Stimulated activated CD8-positive, alpha-beta memory T cell treated with anti-CD3 and anti-CD28 coated beads, Interleukin-2, amount 100 ng/mL, for 1 hour (primary cell): ENCODE measurements at places on chromosomes 1 and 21.

DNA sequence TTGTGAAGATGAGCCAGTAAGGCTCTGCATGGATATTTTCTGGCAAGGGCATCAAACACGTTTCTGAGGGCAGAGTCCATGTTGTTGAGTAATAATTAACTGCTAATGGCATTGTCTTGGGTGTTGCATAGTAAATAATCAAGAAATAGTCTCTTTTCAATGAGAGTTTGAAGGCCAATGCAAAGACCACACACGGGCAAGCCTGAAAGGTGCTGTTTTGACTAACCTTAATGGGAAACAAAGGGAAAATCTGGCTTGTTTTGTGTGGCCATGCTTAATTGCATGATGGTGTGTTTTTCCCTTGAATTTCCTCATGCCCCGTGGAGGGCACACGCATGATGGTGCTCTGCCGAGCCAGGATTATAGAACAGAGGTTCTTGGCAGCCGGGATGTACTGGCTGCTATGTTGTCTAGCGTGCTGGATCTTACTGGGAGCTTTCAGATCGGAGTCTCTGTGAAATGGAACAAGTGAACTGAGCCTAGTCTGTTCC, 127.6 kb downstream of the NOS1AP start:
- no peak for DNase-seq

GRCh38 chr1:48405400-48405799, 66.6 kb downstream of the SPATA6 start:
- DNase-seq, result no peak

GRCh38 chr1:36330940-36331339, 7.5 kb upstream of the EVA1B start:
- DNase-seq, result no peak

GRCh38 chr1:30738040-30738714, 14.8 kb upstream of the MATN1 start:
- DNase-seq, result no peak

GRCh38 chr1:119742202-119742601, 26.5 kb downstream of the HMGCS2 start:
- DNase-seq, result no peak

DNA sequence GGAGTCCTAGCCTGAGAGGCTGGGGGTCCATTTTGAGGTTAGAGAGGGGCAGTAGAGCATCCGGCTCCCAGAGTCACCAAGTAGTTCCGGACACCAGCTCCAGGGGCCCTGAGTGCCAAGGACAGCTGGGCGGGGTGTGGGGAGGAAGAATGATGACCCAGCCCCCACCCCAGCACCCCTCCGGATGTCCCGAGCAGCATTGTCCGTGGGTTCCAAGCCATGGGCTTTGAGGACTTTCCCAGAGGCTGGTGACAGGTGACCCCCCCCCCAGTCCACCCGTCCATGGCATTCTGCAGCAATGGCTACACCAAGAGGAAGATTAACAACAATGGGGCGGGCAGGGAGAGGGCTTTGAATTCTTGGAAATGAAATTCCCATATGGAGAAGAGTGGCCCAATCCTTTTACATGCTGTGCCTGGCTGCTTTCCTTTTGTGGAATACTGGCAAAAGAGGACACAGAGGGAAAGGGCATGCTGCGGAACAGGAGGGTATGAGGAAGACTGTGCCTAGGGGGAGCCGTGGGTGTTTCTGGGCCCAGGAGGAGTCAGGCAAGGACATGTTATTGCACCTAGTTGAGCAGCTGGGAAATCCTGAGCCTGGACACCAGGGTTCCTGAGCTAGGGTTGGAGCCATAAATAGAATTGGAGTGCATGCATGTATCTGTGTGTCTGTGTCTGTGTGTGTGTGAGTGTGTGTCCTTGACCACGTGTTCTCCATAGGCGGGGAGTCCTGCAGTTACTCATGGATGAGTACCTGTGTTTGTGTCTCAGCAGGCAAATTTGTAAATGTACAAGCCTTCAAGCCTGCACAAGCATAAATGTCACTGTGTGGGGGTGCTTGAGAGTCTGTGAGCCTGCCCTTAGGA, 956 bp downstream of the ATP1A2 start:
- DNase-seq, result no peak

DNA sequence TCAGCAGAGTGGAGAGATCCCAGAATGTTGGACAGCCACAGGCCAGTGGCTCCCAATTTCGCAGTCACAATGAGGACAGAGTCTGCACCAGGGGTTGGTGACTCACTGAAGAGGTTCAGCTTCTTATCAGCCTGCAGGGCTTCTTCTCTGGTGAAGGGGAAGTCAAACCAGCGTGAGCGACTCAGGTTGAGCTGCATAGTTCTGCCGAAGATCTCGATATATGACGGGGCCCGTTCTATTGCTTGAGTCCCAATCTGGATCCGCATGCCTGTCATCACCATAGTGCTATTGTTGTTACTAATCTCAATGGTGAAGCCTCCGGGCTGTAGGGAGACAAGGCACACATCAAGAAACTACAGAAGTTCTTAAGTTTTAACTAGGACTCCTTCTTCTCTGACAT, 58.5 kb downstream of the UBR4 start:
- no peak for DNase-seq

GRCh38 chr1:58885998-58886397, 102.2 kb upstream of the JUN start:
- DNase-seq, result no peak

GRCh38 chr1:91900562-91900961, 14.6 kb upstream of the TGFBR3 start:
- no peak for DNase-seq

DNA sequence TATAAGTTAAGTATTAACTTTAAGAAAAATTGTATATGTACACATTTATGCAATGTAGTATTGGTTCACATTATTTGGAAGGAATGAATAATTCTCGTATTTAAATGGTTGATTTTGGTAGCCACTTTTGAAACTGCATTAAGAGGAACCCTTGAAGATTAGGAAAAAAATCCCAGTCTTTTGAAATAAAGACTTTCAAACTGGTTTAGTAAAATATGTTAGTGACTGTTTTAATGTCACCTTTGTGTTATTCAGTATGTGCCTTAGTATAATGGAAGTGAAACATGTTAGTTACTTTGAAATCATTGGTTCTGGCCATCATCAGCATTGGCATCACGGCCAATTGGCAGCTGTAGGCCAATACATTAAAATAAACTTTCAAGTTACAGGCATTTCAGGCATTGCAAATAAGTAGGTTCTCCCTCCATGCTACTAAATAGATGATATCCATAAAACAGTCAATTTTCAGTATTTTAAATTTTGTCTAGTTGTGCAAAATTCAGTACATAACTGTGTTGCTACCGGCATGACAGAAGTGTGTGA, 4.4 kb downstream of the MIER1 start:
- DNase-seq, result no peak

DNA sequence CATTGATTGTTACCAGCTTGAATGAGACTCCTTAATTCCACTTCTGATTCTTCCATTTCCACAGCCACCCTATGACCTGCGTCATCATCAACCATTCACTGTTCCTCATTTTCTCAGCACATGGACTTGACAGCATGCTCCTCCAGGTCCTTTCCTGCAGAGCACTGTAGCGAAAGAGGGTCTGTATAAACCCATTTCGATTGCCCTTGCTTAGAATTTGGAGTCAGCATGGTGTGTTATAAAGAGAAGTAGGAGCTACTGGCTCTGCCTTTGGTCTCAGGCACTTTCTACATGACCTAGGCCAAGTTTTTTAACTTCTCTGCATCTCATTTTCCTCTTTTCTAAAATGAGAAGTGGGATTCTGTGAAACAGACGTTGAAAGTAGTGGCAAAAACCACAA, 133.8 kb downstream of the AK5 start:
- DNase-seq, result no peak

GRCh38 chr1:172588296-172589291, 55.6 kb downstream of the SUCO start:
- no peak for DNase-seq

- DNase-seq, result no peak
Observed at GRCh38 chr1:213982289-213982671, 5.5 kb upstream of the PROX1 start.

DNA sequence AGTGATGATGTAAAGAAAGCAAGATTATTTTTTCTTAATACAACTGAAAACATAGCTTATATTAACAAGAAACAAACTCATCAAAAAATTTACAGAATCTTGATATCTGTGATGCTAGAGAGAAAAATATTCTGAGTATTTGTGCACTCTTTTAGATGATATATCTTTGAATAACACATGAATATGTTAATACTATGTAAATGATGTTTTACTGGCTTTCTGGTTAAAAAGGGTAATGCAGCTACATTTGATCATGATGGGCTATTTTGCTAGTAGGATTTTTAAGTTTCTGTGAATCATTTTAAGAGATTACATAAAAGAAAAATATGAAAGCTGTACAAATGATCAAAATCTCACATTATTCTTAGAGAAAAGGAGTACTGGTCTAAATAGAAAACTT, 114.5 kb downstream of the GRIK1 start:
- DNase-seq, result no peak

GRCh38 chr1:31228986-31229385, 10.7 kb downstream of the NKAIN1 start:
- DNase-seq, result no peak

DNA sequence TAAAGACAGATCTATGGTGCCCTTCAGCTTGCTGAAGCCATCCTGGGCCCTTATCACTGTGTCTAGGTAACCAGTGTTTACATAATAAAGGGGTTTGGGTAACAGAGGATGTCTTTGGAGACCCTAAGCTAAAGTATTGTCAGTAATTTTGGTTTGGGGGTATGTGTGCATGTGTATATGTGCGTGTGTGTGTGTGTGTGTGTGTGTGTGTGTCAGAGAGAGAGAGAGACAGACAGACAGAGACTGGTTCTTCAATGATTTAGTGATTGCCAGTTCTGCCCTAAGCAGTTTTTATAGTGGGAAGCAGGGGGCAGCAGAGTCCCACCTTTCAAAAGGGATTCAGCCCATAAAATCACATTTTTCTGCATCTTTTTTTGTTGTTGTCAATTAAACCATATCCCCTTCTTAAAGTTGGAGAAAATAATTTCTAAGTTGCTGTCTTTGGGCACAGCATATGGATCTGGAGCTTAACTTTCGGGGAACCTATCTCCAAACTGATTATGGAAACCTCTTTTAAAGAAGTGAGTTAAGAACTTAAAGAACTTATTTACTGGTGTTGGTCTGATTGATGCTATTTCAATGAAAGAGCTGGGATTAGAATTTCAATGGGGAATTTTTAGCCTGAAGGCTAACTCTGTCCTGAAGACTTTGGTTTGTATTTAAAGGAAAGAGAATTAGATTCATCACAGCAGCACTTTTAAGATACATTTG, 51.1 kb downstream of the ZNF326 start:
- no peak for DNase-seq

DNA sequence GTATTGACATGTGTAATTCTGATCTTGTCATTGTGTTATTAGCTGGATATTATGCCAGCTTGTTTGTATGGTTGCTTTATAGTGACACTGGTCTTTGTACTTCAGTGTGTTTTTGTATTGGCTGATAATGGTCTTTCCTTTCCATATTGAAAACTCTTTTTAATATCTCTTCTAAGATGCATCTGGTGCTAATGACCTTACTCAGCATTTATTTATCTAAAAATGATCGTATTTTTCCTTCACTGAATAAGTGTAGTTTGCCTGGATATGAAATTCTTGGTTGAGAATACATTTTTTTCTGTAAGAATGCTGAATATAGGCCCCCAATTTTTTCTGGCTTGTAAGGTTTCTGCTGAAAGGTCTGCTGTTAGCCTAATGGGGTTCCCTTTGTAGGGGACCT, 465.5 kb upstream of the TMPRSS15 start:
- no peak for DNase-seq

DNA sequence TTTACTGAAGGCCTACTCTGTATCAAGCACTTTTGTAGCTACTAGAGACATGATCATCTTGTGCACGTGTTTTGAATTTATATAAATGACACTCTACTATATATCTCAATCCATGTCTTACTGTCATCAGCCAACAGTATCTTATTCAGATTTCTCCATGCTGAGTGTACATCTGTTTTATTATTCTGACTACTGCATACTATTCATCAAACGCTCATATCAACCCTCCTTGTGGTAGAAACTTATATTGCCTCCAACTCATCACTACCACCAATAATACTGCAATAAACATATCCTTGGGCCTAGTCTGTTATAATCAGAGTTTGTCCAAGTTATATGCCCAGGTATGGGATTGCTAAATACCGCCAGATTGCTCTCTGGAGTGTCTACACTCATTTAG, 81.6 kb upstream of the IRF2BP2 start:
- no peak for DNase-seq

DNA sequence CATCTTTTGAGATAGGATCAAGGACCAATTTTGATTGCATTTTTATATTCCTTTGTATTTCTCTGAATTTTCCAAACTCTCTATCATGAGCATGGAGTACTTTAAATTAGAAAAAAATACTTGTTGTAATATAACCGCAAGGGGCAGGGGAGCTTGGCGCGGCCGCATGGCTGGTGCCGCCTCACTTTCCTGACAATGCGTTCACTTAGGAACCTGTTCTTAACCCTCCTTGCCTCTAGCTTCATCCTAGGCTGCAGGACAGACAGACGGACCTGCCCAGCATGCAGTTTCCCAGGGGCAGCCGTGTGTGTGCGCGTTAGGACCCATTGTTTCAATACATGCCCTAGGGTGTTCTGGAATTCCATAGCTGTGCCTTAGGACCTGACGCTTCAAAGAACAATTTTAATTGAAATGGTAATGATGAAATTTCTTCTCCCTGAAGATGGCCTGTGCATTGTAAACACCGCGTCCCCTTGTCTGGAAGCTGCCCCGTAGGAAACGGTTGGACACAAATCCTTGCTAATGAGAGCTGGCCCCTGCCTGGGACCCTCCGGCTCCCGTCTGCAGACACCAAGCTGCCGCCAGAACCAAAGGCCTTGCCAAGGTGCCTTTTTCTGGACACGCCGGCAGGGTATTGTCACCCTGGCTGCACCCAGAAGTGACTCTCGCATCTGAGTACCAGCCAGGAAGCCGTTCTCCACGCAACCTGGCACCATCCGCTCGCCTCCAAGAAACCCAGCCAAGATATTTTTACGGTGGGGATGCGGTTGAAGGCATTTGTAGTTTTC, 466.4 kb downstream of the NPHP4 start:
- DNase-seq, result no peak

- no peak for DNase-seq
Observed at GRCh38 chr1:6904476-6905170, 119.4 kb downstream of the CAMTA1 start.

- DNase-seq, result no peak
Observed at GRCh38 chr1:98084188-98084587, 163.4 kb upstream of the DPYD start.

- no peak for DNase-seq
Observed at GRCh38 chr1:101005183-101005582, 20.4 kb downstream of the DPH5 start.

- DNase-seq, result no peak
Observed at GRCh38 chr1:35500439-35500838, 56.8 kb downstream of the KIAA0319L start.
